Stimulated activated CD8-positive, alpha-beta memory T cell treated with anti-CD3 and anti-CD28 coated beads, Interleukin-12 subunit alpha, Interleukin-12 subunit beta, amount 100 ng/mL, for 4 hours (primary cell): ENCODE measurements at places on chromosomes 4 and X.

- DNase-seq, result no peak
Observed at GRCh38 chrX:1582686-1583437, 8.5 kb upstream of the AKAP17A start.

- DNase-seq, result no peak
Observed at GRCh38 chrX:50818986-50819385, 5.0 kb upstream of the SHROOM4 start.

DNA sequence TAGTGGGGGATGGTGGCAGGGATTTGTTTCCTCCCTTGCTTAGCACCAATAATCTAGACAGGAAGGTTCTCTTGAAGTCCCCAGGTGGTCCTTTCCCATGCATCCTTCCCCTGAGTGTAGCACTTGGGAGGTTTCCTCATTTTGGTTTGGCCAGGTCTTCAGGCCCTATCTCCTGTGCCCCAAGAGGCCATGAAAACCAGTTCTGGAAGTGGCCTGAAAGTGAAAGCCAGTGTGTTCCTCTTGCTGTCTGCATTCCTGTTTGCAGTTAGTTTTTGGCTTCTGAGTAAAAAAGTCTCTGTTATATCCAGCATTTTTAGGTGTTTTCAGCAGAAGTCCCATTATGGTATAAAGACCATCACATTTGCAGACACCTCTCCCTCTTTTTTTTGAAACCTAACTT lies 59.5 kb downstream of the MTM1 start:
- no peak for DNase-seq

DNA sequence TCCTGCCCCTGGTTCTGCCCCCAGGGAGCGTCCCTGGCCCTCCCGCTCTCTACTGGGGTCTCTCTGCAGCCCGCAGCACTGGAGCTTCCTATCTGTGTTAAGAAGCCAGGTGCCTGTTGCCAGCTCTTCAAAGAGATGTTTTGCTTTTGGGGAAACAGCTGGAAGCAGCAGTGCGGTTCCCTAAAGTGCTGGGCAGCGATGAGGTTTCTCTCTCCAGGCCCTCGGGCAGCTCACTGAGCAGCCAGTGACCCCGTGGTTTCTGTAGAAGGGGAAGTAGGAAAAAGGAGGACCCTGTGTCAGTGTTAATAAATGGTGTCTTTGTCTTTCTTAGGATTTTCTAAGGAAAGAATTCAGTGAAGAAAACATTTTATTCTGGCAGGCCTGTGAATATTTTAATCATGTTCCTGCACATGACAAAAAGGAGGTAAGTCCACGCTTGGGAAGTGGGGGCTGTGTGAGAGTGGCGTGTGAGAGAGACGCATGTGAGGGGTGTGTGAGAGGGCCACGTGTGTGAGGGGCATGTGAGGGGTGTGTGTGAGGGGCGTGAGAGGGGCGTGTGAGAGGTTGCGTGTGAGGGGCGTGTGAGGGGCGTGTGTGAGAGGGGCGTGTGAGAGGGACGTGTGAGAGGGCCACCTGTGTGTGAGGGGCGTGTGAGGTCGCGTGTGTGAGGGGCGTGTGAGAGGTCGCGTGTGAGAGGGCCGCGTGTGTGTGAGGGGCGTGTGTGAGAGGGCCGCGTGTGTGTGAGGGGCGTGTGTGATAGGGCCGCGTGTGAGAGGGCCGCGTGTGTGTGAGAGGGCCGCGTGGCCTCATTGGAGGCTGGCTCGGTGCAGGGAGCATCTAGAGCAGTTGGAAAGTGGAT lies 27.1 kb upstream of the HGFAC start:
- no peak for DNase-seq

DNA sequence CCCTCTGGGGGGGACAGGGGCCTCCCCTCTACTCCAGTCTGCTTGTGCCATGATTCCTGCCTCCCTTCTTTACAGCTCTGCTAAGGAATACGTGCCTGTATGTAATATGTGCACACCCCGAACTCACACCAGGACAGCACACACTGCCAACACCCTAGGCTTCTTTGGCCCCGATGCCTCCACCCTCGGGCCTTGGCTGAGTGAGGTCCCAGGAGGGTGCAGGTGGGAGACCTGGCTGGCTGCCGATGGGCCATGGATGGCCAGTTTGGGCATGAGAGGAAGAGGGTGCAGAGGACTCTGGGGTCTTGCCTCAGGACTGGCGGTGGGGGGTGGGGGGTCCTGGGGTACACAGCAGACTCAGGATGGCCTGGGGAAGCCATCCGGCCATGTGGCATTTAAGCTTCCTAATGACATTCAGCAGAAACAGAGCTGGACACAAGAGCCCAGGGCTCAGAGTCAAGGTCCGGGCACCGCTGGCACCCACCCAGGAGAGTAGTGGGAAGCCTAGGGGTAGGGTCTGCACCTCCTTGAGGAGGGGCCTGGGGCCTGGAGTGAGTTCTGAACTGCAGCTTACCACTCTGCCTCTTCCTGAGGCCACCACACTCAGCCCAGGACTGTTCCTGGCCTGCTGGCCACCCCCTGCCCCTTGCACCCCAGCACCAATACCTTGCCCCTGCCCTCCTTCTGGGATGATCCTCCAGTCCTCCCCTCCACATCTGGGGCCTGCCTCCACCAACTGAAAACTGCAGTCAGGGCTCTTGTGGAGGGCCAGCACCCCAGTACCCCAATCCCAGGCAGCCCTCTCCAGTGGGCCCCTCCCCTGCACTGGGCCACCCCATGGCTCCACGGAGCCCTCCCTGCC lies 2.1 kb upstream of the PCGF3 start:
- DNase-seq, result no peak

DNA sequence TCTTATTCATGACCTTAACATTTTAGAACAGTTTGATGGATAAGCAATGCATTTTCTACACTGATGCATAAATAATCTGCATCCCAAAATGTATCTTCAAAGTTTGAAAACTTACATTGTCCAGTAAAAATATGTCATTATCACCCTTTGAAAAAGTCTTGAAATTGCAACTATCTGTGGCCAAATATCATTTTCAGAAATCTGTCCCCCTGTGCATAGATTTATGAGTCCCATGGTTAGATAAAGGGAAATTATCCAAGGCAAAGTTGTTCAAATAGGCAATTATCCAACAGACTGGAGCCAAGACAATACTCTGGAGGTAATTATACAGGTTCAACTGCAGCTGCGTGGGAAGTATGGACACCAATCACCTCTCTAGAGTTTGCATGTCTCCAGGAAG lies 182.5 kb upstream of the INTU start:
- DNase-seq, result no peak

DNA sequence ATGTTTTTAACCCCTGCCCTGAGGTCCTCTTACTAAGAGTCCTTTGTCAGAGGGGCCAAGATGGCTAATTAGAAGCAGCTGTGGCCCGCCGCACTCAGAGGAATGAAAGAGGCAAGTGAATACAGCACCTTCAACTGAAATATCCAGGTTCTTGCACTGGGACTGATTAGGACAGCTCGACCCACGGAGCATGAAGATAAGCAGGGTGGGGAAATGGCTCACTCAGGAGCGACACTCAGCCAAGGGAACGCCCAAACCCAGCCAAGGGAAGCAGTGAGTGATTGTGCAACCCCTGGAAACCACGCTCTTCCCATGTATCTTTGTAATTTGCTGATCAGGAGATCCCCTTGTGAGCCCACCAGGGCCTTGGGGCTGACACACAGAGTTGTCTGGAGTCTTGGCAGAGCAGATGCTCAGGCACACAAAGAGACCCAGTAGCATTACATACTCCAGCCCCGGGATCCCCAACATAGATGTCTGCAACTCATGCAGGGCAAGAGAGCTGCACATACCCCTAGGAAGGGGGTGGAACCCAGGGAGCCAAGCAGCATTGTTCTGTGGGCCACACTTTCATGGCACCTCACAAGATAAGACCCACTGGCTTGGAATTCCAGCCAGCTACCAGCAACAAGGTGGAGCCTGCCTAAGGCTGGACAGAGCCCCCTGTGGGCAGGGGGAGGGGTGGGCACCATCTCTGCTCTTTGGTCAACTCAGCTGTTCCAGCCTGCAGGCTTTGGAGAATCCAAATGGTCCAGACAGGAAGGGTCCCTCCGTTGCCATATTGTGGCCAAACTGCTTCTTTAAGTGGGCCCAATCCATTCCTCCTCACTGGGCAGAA lies 23.3 kb downstream of the F8A3 start:
- no peak for DNase-seq

- no peak for DNase-seq
Observed at GRCh38 chr4:88802585-88803286, 105.1 kb upstream of the NAP1L5 start.

- no peak for DNase-seq
Observed at GRCh38 chr4:128502818-128503527, 215.4 kb upstream of the PGRMC2 start.

DNA sequence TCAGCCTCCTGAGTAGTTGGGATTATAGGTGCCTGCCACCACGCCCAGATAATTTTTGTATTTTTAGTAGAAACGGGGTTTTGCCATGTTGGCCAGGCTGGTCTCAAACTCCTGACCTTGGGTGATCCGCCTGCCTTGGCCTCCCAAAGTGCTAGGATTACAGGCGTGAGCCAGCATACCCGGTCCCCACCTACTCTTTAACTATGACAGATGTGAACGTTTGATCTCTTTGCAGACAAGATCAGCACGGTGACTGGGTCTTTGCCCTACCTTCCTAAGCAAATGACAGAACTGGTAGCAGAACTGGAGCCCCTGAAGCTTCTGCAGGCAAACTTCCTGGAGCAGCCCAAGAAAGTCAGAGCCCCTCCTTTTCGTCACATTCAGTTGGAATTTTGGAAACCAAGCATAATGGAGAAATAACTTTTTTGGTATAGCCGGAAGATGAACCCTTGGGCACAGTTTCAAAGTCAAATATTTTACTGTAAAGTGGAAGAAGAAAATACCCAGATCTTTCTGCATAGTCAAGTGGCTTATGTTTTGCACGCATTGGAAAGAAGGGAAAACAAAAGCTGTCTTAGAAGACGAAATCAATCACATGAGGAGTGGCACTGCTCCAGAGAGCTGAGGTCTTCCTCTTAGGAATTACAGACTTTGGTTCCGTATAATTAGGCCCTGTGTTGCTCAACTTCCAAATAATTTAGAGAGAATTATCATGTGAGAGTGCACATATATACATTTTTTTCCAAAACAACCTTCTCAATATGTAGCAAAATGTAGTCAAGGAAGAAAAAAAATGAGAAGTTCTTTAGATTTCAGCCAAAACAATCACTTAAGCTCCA lies 90.6 kb downstream of the SORBS2 start:
- DNase-seq, result no peak

- no peak for DNase-seq
Observed at GRCh38 chr4:47617607-47618006, 132.5 kb downstream of the ATP10D start.

GRCh38 chr4:16830081-16830480 lies 68.4 kb downstream of the LDB2 start:
- no peak for DNase-seq

- DNase-seq, result no peak
Observed at GRCh38 chr4:158004101-158004500, 168.7 kb downstream of the GASK1B start.

DNA sequence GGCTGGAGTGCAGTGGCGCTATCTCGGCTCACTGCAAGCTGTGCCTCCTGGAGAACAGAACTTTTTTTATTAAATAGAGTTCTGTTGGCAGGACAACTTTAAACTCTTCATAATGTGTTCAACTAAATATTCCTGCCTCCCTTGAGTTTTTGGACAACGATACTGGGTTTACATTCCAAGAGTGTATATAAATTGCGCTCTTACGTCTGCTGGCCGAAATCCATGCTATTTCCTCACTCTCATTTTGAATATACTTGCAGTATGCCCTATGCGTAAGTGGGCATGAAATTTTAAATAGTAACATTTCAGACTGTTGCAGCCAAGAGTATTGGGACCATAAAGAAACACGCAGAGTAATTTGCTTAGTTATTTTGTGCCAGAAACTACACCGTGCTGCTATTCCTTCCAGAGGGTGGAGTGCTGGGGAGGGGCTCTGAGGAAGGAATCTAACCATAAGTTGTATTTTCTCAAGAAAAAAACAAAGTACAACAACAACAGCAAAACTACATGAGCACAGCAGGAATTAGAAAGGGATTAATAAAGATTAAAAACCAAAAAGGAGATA lies 480.0 kb downstream of the NLGN4X start:
- DNase-seq, result no peak

DNA sequence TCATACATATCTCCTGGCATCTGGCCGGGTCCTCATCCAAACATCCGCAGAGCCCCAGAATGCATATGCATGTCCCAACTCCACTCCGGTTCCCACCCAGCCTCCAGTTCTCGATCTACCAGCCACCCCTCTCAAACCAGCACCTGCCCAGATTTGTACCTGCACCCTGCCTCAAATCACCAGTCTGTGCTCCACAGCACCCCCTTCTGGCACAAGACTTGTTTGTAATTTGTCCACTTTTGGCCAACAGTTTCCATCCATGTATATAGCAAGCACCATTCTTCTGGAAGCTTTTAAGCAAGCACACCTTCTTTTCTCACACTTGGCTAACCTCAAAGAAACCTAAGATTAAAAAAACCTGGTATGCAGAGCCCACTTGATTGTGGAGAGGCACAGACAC lies 644.1 kb downstream of the MID1IP1 start:
- no peak for DNase-seq

DNA sequence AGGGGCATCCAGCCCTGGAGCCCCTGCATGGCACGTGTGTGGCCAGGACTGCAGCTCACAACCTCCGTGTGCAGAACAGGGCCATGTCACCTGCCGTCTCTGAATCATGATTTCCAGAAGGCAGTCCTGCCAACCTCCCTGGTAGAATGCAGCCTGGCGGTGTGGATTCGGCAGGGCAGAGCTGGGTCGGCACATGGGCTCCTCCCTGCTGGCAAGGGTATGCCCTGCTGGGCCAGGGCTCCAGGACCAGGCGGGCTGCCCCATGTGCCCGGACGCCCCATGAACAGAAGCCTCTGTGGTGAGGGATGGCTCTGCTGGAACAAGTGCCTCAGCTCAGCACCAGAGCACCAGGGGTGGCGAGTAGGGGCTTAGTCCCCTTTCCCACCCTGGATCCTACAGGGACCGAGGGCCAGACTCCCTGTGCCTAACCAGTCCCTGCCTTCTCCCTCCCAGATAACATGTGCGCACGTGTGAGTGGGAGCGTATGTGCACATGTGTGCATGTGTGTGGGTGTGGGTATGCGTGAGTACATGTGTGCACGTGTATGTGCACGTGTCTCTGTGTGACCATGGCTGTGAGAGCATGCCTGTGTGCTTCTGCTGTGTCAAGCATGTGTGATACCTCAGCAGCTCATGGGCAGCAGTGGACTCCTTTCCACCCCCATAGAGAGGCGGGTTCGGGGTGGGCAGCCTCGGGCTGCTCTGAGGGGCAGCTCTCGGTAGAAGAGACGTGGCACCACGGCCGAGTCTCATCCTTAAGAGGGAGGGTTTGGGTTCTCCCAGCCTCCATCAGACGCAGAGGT lies 10.3 kb upstream of the MXD4 start:
- no peak for DNase-seq

- no peak for DNase-seq
Observed at GRCh38 chrX:40573763-40574162, 7.0 kb upstream of the ATP6AP2 start.

- no peak for DNase-seq
Observed at GRCh38 chr4:183035726-183036415, 63.2 kb upstream of the WWC2 start.

GRCh38 chr4:36164900-36165630 lies 79.2 kb downstream of the ARAP2 start:
- no peak for DNase-seq
